ENCODE measurements at places on chromosomes 2 and 18.

GRCh38 chr2:48525269-48525943 is 4.5 kb upstream of the STON1 start:
- DNase-seq: no peak

DNA sequence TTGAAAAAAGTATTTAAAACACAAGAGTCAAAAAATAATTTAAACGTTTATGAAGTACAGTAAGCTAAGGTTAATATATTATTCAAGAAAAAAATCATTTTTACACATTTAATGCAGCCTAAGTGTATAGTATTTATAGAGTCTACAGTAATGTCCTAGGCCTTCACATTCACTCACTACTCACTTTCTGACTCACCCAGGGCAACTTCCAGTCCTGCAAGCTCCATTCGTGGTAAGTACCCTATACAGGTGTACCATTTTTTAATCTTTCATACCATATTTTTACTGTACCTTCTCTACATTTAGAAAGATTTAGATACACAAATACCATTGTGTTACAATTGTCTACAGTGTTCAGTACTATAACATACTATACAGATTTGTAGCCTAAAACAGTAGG is 20.9 kb upstream of the RPRD1A start:
- no peak for DNase-seq

DNA sequence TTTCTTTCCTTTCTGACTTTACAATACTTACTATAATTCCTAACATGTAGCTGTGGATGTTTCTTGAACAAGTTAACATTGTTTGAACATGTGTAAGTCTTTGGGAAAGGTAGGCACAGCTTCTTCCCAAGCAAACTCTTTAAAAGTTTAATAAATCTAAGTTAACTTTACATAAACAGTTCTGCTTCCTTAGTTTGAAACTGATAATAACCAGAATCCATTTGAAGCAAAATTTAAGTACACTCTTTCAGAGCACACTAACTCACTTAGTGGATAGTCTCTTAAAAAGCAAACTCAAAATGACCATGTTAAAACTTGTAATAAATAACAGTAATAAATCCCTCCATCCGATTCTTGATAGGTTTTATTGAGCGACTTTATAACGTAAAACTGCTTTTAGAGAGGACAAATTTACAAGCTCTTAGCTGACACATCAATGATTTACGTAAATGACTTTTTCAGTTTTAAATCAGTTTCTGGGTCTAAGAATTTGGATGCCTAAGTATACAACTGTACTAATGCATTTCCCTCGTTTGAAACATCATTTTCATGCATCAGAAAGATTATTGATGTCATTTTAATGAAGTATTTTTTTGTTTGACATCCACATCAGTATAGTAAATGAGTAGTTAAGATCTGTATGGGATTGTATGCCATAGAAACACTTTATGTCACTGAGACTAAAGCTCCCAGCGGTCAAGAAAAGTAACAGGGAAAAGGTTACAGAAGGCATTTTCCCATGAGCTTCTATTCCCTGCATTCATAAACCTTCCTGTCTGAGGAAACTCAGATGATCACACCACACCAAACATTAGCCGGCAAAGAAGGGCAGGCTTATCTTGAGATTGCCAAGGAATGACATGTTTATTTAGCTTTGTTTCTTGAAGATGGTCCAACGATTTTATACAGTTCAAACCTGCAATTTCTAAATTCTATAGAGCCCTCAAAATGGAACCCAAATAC is 67.5 kb downstream of the PDE1A start:
- peak; percentile 9 for DNase-seq

DNA sequence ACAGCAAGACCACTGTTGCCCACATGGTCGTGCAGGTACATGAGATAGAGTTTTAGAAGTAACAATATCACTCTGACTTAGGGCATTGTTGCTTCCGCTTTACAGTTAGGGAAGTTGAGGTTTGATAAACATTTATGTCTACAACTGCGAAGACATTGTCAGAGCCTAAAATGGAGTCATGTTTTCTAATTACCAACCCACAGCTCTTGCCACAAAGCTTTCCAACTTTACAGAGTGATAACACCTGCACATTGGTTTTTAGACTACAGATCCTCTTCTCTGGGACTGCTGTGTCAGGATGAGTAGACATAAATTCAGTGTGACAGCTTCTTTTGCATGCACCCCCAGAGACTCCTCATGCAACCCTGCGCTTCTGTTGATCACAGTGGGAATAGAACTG is 119.0 kb downstream of the FEZ2 start:
- no peak for DNase-seq

GRCh38 chr2:168789776-168790175 is 12.7 kb upstream of the NOSTRIN start:
- DNase-seq: no peak

DNA sequence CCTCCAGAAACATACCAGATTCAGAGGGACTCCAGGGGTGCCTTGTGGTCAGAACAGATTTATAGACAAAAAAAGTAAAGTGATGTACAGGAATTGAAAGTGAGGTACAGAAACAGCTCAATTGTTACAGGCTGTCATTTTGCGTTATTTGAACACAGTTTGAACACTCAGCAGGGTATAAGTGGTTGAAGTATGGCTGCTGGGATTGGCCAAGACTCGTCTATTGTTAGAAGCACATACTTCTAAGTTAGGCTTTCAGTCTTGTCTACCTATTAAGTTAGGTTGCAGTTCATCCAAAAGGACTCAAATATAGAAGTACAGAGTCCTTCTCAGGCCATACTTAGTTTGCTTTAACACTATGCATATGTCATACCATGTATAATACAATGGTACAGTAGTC is 21.0 kb upstream of the GRB14 start:
- DNase-seq: no peak

- no peak for DNase-seq
These were observed 328.5 kb downstream of the FIGN start for GRCh38 chr2:163407296-163407695.

GRCh38 chr2:141207036-141207385 is 923.8 kb downstream of the LRP1B start:
- DNase-seq: no peak

DNA sequence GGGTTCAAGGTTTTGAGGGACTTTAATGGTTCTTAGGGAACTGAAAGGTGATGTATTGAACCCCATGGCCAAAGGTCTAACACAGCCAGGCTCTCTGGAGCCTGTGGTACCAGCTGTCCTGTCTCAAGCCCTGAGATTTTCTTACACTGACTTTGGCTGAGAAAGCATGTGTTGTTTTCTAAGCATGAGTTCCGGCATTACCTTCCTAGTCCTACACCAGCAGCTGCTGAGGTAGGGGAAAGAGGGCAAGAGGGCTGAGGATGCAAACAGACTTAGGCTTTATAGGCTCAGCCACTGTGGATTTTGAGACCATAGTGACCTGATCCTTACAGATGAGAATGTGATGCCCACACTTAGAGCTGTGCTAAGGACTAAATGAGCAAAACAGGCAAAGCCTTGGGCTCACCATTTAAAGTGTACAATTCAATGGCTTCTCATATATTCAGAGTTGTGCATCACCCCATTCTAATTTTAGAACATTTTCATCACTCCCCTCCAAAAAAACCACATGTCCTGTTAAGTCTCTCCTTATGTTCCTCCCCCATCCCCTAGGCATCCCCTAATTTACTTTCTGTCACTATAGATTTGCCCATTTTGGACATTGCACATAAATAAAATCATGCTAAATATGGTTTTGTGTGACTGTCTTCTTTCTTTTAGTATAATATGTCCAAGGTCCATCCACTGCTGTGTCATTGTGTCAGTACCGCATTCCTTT is 99.7 kb upstream of the OTOS start:
- DNase-seq: no peak

GRCh38 chr2:126685629-126686028 is 29.7 kb downstream of the GYPC start:
- DNase-seq: no peak

DNA sequence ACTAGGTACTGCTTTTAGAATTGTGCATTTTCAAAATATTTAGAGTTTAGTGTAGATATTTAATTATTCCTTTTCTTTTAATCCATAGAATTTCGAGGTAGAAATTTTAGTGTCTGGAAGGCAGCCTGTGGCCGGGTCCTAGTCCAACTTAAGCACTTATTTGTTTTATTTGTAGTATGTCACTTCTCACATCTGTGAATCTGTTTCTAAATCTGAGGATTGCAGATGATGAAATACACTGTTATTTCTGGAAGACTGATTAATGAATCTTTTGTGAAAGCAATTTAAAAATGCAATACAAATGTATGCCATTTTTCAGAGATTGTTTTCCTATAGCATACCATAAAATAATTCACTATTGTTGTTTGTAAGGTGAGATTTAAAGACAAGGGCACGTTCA is 483.9 kb upstream of the TRIB2 start:
- DNase-seq: no peak

- DNase-seq: no peak
These were observed 451.0 kb upstream of the SALL3 start for GRCh38 chr18:78528411-78529258.

GRCh38 chr2:223801736-223802135 is 35.6 kb downstream of the AP1S3 start:
- no peak for DNase-seq

DNA sequence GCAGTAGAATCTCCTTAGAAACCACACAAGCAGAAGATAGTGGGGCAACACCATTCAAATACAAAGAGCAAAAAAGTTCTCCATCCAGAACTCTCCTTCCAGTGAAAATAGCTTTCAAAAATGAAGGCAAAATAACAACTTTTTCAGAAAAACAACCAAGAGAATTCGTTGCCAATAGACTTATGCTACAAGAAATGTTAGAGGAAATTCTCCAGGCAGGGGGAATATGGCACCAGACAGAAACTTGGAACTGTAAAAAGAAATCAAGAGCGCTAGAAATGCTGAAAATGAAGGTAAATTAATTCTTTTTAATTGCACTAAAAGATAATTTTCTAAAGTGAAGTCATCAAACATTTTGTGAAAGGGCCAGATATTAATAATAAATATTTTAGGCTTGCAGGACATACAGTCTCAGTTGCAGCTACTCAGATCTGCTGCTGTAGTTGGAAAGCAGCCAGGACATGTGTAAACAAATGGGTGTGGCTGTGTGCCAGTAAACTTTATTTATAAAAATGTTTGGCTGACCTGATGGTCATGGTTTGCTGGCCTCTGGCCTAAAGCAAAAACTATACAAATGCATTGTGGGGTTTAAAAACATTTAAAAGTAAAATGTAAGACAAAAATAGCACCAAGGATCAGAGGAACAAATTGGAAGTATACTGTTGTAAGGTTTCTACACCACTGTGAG is 73.7 kb upstream of the TGFA start:
- DNase-seq: no peak

- no peak for DNase-seq
These were observed 58.2 kb downstream of the ADI1 start for GRCh38 chr2:3460831-3461800.

DNA sequence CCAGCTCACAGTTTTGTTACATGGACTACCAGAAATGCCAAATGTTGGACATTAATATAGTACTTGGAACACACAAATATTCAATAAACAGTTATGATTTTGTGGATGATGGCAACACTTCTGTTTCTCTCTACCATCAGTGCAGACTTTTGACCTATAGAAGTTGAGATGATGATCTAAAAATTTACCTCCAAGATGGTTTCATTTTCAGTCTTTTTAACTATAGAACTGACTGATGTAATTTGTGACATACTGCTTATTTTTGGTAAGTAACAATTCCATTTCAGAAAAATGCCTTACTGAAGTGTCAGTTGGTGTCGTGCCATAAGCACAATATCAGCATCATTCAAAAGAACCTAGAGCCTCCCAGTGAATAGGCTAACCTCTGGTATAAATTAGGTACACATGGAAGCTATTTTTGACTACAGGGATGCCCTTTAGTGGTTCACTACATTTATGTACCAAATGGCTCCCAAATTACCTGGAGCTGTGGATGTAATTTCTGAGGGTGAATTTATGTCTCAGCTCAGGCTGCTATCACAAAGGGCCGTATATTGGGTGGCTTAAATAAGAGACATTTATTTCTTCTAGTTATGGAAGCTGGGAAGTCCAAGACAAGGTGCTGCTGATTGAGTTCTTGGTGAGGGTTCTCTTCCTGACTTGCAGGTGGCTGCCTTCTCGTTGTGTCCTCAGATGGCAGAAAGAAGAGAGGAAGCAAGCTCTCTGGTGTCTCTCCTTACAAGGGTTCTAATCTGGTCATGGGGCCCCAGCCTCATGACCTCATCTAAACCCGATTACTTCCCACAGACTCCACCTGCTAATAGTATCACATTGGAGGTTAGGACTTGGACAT is 66.5 kb downstream of the ALPK2 start:
- DNase-seq: no peak

GRCh38 chr2:133976659-133977058 is 277.2 kb upstream of the MGAT5 start:
- no peak for DNase-seq

GRCh38 chr2:190511104-190511503 is 23.4 kb downstream of the NEMP2 start:
- no peak for DNase-seq

DNA sequence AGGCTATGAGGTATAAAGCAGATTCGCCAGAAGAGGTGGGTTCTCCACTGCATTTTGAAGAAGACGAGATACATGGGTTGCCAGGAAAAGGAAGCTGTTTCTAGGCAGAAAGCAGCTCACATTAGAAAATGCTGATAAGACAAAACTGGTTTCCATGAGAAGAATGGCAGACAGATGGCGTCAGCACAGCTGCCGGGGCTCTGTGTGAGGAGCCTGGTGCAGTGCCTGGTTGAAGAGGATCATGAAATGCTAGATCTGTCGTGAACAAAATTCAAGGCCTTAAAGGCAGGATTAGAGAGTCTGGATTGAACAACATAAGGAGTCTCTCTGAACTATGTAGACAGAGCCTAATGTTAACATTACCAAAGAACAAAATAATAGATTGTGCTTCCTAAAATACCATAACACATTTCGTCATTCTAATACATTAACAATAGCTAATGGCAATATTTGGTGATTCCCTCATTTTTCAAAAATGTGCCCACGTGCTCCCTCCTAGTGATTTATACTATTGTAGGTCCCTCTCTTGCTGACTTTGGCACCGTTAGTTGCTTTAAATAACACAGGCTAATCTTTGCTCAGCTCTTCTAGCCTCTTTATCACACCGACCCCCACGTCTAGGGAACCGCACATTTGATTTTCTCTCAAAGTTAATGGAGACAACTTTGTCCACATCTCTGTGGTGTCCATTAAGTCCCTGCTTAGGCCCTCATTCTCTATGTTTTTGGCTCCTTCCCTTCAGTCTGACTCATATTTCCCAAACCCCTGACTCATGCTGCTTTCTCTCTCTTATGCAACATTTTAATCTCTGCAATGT is 38.2 kb downstream of the EFEMP1 start:
- peak; percentile 79 for DNase-seq

DNA sequence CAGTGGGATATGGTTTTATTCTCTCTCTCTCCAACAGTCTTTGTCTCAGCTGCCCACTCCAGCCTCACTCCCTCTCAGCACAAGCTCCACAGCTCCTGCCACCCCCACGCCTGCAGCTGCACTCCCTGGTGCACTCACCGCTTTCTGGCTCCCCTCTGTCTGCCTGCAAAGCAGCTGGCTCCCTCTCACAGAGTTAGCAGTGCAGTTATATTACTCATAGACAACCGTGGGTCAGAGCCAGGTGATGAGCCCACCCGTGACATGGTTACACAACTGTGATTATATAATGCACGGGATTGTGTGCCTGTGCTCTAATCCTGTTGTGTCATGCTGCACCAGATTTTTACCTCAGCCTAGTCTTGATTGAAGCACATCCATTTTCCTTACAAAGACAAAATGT is 276.9 kb upstream of the CHAC2 start:
- DNase-seq: peak; percentile 87
